Cardiac muscle cell (in vitro differentiated cells and primary cell): ENCODE measurements at places on chromosomes 13 and 19. TPM values are rescaled to one million over a fixed set of nuclear protein-coding genes. Genes with fewer than 3 reads are reported as not detected.

The TGFBR3L gene
- total RNA-seq = 0.46 and 3.2 TPM in 2 replicates

The IZUMO1 gene
- total RNA-seq = not detected in 2 replicates

The TNNT1 gene
- total RNA-seq = 16.1 and 25.0 TPM in 2 replicates

The NUP62 gene
- total RNA-seq = 60.6 and 71.3 TPM in 2 replicates

The LRP3 gene
- total RNA-seq = 38.4 and 51.5 TPM in 2 replicates

The BIVM gene
- 11.3 and 14.7 TPM in 2 replicates for total RNA-seq

The DCLK1 gene
- 0.04 and 0.09 TPM in 2 replicates for total RNA-seq

The CD22 gene
- 0.28 and 0.51 TPM in 2 replicates for total RNA-seq

The DNMT1 gene
- total RNA-seq = 78.2 and 100 TPM in 2 replicates

The GFY gene
- 1.8 and 2.0 TPM in 2 replicates for total RNA-seq

The FXYD7 gene
- total RNA-seq = 2.6 and 4.5 TPM in 2 replicates

The NLRP7 gene
- total RNA-seq = 1.4 and 1.8 TPM in 2 replicates

The PSG7 gene
- total RNA-seq = not detected in 2 replicates

The OR4F17 gene
- not detected in 2 replicates for total RNA-seq

The FXYD1 gene
- 105 and 154 TPM in 2 replicates for total RNA-seq

The SPACA4 gene
- not detected in 2 replicates for total RNA-seq

The KCTD12 gene
- 194 and 242 TPM in 2 replicates for total RNA-seq

The CYSLTR2 gene
- total RNA-seq = 0.14 and 0.30 TPM in 2 replicates

The ZNF93 gene
- total RNA-seq = 14.9 and 29.1 TPM in 2 replicates

The WDR83 gene
- 28.4 and 39.0 TPM in 2 replicates for total RNA-seq

The GAS6 gene
- 109 and 112 TPM in 2 replicates for total RNA-seq

The KANK2 gene
- total RNA-seq = 73.0 and 106 TPM in 2 replicates

The TSEN34 gene
- total RNA-seq = 113 and 130 TPM in 2 replicates

The GPR18 gene
- total RNA-seq = not detected in 2 replicates

The UPK1A gene
- total RNA-seq = 1.2 TPM in 1 of 2 replicates, not detected in the other

The ZNF814 gene
- total RNA-seq = 13.6 and 14.8 TPM in 2 replicates

The CGB1 gene
- not detected in 2 replicates for total RNA-seq

The ZNF471 gene
- 1.7 and 2.8 TPM in 2 replicates for total RNA-seq

The C1QTNF9B gene
- total RNA-seq = 0.33 TPM in 1 of 2 replicates, not detected in the other

The CD33 gene
- total RNA-seq = not detected in 2 replicates

The SLC25A41 gene
- total RNA-seq = 1.0 and 1.9 TPM in 2 replicates

The MAST3 gene
- total RNA-seq = 6.6 and 8.1 TPM in 2 replicates

The CEACAM1 gene
- total RNA-seq = not detected in 2 replicates

The DYRK1B gene
- 19.2 and 28.6 TPM in 2 replicates for total RNA-seq

The ZNF506 gene
- 49.9 and 55.0 TPM in 2 replicates for total RNA-seq

The CFAP97D2 gene
- total RNA-seq = not detected in 2 replicates

The KIR2DL1 gene
- total RNA-seq = not detected in 2 replicates

The OSCAR gene
- total RNA-seq = not detected in 2 replicates

The CACNG6 gene
- total RNA-seq = 38.4 and 73.1 TPM in 2 replicates

The LYPD3 gene
- 0.67 and 3.2 TPM in 2 replicates for total RNA-seq

The ZNF763 gene
- 4.2 and 4.6 TPM in 2 replicates for total RNA-seq

The ELSPBP1 gene
- not detected in 2 replicates for total RNA-seq

The MOB3A gene
- total RNA-seq = 15.1 and 17.4 TPM in 2 replicates

The GAPDHS gene
- 0.46 TPM in 1 of 2 replicates, not detected in the other for total RNA-seq

The HIF3A gene
- 115 and 163 TPM in 2 replicates for total RNA-seq

The TRPC4 gene
- 0.09 and 0.28 TPM in 2 replicates for total RNA-seq

The KLHL1 gene
- not detected in 2 replicates for total RNA-seq

The SHISA7 gene
- total RNA-seq = not detected in 2 replicates

The KDELR1 gene
- total RNA-seq = 137 and 159 TPM in 2 replicates
